ENCODE measurements at places on chromosomes 13 and 19. TPM values are rescaled to one million over a fixed set of nuclear protein-coding genes. Genes with fewer than 3 reads are reported as not detected.
A peak's percentile ranks its signal among the peaks of the same experiment; 100 is the strongest.

GRCh38 chr19:16661480-16662034, 618 bp downstream of the TMEM38A start:
- DNase-seq = no peak

The RNF6 gene
- 86.7 TPM for total RNA-seq

DNA sequence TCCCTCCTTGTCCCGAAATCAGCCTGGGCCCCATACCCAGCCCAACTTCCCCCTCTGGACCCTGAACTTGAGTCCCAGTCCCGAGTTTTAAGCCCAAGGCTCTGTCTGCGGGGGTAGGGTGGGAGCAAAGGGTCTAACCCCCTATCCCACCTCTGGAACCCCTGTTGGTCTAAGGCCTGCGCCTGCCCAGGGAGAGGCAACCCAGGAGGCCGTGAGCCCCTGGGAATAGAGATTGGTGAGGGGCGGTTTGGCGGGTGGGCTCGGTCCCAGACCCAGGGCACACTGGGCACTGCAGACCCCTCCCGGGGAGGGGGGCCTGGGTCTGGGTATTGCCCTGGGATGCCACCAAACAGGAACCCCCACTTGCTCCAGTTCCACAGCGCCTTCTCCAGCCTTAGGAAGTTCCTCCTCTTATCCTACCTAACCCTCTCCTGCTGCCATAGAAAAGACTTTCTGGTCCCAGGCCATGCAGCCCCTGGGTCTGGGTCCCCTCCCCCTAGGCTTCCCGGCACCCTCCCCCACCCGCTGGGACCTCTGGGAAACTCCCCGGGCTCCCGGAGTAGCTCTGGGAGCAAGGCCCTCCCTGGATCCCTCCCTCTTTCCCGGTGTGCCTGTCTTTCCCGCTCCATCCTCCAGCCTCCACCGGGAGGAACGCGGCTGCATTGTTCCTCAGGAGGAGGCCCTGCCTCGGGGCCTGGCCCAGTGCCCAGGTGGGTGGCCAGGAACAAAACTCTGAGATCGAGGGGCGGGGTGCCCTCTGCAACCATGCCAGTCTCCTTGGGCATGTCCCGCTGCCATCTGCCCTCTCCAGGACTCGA, 33.6 kb upstream of the NANOS3 start:
- DNase-seq = peak; percentile 97

The EDNRB gene
- total RNA-seq = not detected
